ENCODE measurements at places on chromosomes 12 and 14. TPM values are rescaled to one million over a fixed set of nuclear protein-coding genes. Genes with fewer than 3 reads are reported as not detected.

GRCh38 chr12:46373301-46374296 lies 1.0 kb upstream of the SLC38A2 start:
- DNase-seq: peak; percentile 54

GRCh38 chr14:21016413-21017190 lies 8.3 kb downstream of the NDRG2 start:
- no peak for DNase-seq

DNA sequence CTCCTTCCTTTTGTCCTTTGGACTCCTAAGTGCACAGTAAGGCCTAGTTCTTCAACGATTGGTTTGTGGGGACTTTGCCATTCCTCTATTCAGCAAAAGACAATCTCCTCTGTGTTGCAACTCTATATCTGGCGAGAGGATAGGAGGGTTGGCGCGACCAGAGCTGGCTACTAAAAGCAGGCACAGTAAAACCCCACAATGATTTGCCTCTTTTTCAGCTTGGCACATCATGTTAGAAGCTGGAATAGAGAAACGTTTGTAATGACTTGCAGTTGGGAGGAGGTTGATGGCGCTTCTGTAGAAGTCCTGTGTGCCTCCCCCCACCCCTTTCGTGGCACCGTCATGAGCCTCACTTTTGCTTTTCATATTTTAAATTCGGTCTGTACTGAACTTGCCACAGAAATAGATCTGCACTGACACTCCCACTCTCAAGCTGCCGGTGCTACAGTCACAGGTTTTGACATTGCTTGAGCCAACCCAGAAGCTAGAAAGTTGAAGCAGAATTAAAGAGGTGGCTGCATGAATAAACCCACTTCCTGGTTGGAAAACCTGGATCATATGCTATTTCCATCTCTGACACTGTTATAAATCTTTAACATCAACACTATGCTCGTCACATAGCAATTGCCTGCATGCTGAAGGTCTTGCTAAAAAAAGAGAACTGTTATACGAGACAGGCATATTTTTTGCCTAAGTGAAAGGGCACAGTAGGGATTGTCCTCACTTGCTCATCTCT lies 315.3 kb upstream of the PRICKLE1 start:
- peak; percentile 31 for DNase-seq

- DNase-seq: no peak
Measured at GRCh38 chr14:72026536-72026935, 94.3 kb downstream of the RGS6 start.

- no peak for DNase-seq
Measured at GRCh38 chr12:14190694-14191093, 174.8 kb upstream of the ATF7IP start.

DNA sequence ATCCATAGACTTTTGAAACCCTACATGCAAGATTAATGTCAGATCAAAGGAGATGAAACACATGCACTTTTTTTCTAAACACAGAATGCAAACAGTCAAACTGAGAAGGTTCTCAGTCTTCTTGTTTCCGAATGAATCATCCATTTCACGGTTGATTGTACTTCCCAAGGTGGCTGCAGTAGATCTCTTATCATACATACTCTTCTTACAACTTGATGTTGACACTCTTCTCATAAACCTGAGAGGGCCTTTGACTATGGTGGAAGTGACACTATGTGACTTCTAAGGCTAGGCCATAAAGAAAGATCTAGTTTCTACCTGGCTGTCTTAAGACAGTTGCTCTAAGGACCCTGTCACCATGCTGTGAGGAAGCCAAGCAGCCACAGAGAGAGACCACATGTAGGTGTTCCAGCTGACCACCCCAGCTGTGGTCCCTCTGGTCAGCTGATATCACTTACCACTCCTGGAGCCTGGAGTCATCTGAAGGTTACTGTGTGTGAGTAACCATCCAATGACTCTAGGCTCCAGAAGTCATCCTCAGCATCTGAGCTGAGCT lies 67.2 kb upstream of the HMGA2 start:
- DNase-seq: no peak

- DNase-seq: no peak
Measured at GRCh38 chr12:49540229-49541139, 1.7 kb downstream of the KCNH3 start.

DNA sequence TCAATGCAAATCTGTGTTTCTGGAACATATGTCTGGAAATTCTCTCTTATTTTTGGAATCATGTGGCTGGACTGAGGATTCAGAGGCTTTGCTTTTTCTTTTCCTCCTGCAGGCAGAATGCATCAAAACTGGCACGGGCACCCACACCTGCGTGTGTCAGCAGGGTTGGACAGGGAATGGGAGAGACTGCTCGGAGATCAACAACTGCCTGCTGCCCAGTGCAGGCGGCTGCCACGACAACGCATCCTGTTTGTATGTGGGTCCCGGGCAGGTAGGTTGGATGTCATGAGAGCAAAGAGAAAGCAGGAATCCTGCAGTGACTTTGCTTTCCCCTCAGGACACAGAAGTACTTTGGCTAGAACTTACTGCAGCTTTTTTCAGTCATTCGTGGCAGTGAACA lies 90.3 kb downstream of the STAB2 start:
- no peak for DNase-seq

DNA sequence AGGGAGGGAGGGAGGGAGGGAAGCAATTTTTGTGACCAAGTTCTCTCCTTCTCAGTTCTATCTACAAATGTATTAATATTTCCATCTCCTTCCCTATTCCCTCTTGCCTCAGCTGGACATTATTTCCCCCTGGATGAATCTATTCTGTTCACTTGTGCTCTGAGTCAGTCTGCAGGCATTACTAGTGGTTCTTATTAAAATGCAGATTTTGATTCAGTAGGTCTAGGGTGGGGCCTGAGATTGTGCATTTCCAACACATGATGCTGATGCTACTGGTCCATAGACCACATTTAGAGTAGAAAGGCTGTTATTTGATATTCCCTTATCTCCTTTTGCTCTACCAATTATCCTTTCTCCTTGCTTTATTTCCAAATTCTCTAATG lies 40.1 kb upstream of the YAF2 start:
- DNase-seq: no peak

GRCh38 chr14:87492561-87492960 lies 500.4 kb downstream of the GALC start:
- no peak for DNase-seq

GRCh38 chr12:89779090-89779489 lies 70.5 kb upstream of the ATP2B1 start:
- no peak for DNase-seq

DNA sequence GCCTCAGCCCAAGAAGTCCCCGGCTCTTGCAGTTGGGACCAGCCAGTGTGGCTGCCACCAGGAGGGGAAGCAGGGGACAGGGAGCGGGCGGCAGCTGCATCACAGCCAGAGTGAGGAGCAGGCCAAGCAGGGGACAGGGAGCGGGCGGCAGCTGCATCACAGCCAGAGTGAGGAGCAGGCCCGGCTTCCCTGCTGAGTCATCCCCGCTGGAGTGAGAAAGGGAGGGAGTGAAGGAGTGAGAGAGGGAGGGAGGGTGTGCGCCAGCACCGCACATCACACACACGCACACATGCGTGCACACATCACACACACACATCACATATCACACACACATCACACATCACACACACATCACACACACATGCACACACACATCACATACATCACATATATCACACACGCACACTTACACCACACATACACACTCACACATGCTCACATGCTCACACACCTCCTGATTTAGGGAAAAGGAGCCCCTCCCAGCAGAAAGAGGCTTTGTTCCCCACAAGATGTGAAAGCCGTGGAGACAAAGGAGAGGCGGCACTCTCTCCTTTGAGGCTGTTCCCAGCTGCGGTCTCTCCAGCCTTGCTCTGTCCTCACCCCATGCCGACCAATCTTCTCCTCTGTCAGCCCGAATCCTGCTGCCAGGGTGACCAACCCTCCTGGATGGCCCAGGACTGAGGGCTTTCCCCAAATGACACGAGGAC lies 16.7 kb upstream of the ZDHHC22 start:
- DNase-seq: peak; percentile 62

- no peak for DNase-seq
Measured at GRCh38 chr12:29082522-29082921, 66.6 kb upstream of the FAR2 start.

DNA sequence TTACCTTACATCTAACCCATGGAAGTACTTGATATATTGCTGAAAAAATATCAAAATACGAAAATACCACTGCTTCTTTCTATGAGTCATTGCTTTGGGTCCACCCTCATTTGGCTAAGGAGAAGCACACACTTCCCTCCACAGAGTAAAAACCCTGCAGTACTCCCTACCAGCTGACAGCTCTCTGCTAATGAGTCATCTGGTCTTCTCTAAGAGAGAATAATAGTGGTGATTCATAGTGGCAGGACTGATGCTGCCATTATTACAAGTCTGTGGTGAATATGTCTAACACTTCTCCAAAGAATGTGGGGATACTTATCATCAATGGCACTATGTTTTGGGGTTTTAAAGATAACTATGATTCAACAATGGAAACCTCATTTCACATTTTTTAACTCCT lies 90.7 kb downstream of the PPFIA2 start:
- no peak for DNase-seq

DNA sequence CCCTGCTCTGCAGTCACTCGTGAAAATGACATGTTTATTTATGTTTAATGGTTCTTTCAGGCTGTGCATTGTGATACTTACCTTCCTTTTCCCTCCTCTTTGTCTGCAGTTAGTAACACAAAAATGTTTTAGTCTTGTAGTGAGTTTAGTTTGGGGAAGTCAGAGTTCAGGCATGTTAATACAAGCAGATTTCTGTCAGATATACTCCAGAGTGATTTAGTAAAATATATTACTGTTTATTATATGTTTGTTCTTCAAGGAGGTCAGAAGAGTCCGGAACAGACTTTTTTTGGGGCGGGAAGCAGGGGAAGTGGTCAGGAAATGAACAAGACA lies 28.7 kb downstream of the MSRB3 start:
- no peak for DNase-seq

DNA sequence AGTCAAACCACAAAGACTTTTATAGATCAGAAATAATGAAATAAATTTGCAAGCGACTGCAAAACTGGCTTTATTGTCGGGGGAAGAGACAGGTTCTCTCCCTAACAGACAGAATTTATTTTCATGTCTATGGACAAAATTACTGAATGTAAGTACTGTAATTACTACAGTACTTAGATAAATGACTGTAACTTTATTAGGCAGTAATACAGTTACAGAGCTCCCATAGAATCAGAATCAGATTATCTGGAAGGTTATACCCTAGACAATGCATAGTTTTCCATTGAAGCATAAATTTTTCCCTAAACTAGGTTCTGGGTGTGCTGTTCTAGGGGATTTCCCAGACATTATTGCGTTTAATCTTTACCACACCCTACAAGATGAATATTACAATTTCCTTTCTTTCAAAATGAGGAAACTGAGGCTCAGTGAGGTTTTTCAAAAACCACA lies 114.2 kb downstream of the C12orf75 start:
- DNase-seq: no peak

- DNase-seq: no peak
Measured at GRCh38 chr12:117322428-117322827, 39.0 kb downstream of the NOS1 start.

DNA sequence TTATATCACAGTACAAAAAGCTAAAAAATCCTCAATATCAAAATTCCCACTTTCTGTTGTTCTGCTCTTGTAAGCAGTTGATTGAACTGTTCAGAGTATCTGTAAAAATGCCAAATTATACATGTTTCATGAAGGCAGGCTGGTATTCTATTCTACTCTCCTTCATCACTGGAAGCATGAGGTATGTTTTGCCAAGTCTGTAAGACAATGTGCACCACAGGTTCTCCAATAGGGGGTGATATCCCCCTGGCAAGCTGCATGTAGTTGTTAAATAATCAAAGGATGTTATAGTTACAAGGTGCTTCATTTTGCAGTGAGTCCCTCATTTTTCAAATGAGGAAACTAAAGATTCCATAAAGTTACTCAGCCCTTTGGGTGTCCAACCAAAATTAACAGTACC lies 15.1 kb upstream of the NEK9 start:
- DNase-seq: no peak

DNA sequence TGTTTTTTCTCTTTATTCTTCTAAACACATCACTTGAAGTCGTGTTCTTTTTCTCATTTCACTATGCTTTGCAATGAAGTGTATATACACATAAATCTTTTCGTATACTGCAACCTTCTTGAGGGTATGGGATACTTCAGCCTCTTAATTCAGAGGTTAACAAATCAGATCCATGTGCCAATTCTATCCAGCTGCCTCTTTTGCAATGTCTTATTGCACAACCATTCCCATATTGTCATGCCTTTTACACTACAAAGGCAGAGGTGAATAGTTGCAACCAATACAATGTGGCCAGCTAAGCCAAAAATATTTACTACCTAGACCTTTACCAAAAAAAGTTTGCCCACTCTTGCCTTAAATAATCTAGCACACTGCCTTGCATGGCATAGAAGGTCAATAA lies 224.5 kb upstream of the FOXG1 start:
- no peak for DNase-seq

GRCh38 chr12:58286353-58286752 lies 345.0 kb downstream of the ATP23 start:
- no peak for DNase-seq

DNA sequence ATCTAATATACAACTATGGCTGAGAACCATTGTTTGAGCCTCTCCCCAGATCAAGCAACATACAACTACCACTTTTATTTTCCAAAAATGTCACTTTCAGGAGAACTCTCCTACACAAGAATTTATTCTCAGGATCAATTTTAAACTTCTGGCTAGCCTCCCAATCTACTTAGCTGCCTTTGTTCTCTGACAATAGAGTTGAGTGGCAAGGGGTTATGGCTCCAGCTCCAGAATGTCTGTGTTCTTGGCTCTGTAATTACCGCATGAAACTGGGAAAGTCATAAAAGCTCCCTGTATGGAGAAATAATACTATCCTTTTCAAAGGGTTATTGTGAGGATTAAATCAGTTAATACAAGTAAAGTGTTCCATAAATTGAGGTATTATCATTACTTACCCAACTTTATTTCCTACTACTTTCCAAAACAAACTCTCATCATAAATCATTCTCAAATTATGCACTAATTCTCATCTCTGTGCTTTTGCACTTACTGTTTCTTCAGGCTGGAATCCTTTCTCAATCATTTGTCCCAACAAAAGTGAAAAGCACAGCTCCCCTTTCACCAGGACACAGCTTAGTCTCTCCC lies 121.9 kb downstream of the GARIN6 start:
- DNase-seq: no peak

GRCh38 chr12:28145216-28145615 lies 45.0 kb upstream of the CCDC91 start:
- DNase-seq: no peak

DNA sequence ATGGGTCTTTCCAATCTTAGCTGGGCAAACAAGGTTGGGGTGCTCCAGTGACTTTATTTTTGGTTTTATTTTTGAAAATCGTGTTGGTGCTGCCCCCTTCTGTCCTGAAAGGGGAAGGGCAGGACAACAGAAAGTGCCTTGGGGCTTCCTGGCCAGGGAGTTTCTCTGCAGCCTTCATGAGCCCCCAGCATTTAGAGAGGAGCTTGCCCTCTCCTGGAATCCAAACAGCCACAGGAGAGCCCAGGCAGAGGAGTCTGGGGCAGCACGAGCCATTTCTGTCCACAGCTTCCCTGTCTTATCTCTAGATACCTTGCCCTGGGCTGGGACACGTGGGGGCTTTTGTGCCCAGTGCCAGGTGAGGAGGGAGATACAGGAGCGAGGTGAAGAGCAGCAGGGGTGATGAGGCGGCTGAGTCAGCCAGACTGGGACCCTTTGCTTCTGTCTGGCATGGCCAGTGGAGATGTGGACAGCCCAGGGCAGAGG lies 4.4 kb upstream of the C1RL start:
- no peak for DNase-seq

JDP2 gene
- 17.3 TPM for total RNA-seq

OR5AU1 gene
- total RNA-seq: not detected

CYP46A1 gene
- total RNA-seq: 0.18 TPM

NOS1 gene
- total RNA-seq: 39.9 TPM

METTL3 gene
- total RNA-seq: 24.1 TPM

TAS2R30 gene
- total RNA-seq: 2.1 TPM

MORN3 gene
- not detected for total RNA-seq

NRIP2 gene
- total RNA-seq: 2.0 TPM

CAPZA3 gene
- not detected for total RNA-seq

All from gastrocnemius medialis (tissue), 4 donors.